ENCODE measurements at places on chromosomes 4 and X.

DNA sequence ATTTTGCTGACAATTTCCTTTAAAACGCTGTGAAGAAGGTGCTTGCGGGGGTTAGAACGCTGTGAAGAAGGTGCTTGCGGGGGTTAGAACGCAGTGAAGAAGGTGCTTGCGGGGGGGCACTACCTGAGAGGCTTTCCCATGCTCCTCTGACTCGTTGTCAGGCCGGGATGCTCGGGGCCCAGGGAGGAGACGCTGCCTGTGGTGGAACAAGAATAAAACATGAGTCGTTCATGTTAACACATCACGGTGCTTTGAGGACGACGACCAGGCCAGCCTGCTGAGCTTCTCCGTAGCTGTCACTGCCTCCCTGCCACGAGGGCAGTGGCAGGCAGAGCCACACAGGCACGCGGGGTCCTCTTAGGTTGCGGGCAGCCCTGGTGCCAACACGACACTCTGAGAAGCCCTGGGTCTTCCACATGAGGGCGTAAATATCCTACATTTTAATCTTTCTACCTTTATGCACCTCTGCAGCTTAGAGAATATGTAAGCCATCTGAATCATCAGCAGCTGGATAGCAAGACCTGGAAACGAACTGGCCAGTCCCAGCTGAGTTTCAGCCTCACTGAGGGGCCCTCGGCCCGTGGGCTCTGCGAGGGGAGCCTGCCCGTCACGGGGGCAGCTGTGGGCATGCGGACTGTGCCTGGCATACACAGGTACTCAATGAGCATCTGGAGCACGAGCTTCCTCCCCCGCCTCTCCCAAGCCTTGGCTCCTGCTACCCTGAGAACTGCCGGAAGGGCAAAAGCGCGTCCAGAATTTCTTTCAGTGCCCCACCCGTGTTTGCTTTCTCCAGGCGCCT is 47.0 kb downstream of the FGFRL1 start:
- no peak for DNase-seq

GRCh38 chr4:189261475-189261874 is 679.2 kb upstream of the FRG1 start:
- no peak for DNase-seq

GRCh38 chr4:87805971-87806370 is 6.6 kb downstream of the IBSP start:
- DNase-seq: no peak

DNA sequence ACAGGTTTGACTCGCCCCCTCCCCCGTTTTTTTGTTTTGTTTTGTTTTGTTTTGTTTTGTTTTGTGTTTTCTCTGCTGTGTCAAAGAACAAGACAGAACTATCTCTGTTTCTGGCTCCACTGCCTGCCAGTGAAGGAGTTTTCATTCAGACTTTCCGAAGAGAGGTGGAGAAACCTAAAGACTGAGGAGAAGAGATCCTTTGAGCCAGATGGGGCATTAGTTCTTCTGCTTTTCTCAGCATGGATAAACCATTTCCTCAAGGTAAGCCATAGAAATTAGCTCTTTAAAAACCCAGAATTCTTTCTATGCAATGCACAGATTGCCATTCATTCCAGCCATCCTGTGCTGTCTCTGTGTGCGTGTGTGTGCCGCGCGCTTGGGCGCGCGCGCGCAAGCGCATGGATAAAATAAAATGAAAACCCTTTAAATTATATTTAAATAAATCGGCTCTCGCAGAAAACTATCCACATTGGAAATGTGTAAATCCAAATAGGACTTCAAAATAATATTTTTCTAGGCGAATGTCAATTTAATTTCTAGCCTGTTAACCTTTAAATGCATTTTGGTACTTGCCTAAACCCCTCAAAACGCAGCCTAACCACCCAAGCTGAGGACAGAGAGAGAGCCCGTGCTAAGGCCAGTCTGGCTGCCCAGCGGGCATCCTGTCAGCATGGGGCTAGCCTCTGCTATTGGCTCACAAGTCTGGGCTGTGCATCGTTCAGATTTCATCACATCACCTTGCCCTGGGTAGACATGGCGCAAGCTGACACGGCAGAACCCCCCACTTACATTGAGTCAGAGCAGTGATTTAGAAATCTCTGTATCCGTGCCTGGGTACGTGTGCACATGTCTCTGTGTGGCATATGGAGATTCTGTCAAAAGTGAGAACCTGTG is 113.0 kb upstream of the VAMP7 start:
- no peak for DNase-seq

DNA sequence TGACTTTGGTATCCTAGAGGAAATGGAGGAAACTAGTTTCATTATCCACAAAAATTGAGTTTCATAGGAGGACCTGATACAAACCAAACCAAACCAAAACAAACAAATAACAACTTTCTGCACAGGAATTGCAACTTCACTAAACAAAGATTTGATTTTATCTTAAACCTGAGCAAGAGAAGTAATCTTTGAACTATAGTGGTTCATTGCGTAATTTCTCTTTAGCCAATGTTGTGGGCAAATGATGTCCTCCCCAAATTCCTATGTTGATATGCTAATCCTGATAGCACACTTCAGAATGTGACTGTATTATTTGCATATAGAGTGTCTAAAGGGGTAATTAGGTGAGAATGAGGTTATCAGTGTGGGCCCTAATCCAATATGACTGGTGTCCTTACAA is 102.4 kb downstream of the CAMK2D start:
- DNase-seq: no peak
